ENCODE measurements at places on chromosomes 1 and 21. TPM values are rescaled to one million over a fixed set of nuclear protein-coding genes. Genes with fewer than 3 reads are reported as not detected.

DNA sequence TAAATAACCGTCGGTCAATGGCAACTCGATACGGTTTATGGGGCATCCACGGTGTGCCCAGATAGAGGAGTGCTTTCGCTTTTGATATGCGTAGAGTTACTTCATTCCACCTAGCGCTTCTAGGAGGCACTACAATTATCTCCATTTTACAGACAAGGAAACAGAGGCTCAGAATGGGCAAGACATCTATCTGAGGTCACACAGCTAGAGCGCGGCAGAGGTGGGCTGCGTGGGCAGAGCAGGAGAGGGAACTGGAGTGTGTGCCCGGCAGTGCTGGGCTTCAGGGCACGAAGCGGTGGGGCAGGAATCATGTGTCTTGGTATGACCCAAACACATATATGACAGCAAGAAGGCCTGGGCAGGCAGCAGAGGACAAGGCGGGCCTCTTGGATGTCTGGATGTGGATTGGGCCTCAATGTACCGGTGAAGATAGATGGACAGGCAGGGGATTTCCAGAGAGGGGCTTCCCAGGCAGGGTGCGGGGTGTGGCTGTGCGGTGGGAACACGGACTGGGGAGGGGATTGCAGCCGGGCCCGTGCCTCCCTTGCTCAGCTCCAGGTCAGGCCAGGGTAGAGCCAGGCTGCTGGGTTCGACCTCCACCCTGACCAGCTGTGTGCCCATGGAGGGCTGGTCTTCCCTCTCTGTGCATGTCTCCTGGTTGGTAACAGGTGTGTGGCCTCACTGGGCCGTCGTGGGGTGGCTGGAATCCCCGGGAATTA, 21.2 kb downstream of the TP73 start:
- DNase-seq = no peak

TOMM40L gene
- 8.8 TPM for total RNA-seq

MYCL gene
- 0.53 TPM for total RNA-seq

ATP1A2 gene
- 3.6 TPM for total RNA-seq

MYBPH gene
- total RNA-seq = not detected
